ENCODE measurements at places on chromosomes 3 and 15.

DNA sequence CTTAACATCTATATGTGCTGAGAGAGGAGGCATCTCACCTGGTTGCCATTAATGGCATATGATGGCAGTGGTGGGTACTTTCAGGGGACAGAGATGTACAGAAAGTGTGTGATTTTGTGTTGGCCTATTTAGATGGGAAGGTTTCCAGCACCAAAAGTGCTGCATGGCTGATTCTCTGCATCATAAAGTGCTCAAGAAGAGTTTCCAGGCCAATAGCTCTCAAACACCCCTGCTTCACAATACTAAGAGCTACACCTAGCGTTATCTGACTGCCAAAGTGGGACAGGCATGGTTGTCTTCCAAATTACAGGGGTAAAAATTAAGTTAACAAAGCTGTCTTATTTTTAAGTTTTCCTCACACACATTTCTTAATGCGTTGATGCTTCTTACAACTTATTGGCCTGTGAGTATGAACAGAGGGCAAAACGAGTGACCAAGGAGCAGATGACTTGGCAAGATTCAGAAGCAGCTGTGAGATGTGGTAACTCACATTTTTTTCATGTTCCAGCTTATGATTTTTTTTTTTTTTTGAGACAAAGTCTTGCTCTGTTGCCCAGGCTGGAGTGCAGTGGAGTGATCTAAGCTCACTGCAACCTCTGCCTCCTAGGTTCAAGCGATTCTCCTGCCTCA lies 41.4 kb upstream of the VEPH1 start:
- no peak for DNase-seq

DNA sequence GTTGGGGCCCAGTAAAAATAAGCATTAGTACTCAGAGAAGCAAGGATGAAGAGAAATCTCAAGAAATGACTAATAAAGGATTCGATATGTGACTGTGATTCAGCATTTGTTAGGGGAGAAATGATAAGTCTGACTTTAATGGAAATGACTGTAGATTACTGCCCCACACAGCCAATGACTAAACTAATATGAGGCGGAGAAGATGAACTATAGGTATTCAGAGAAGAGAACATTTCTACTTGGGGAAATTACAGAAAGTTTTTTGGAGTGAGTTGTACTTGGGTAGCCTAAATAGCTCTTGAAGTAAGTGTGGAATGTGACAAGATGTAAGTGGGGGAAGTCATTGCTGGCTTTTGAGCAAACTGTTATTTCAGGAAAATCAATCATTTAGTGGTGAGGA lies 380.0 kb downstream of the PDCD6IP start:
- DNase-seq = no peak

DNA sequence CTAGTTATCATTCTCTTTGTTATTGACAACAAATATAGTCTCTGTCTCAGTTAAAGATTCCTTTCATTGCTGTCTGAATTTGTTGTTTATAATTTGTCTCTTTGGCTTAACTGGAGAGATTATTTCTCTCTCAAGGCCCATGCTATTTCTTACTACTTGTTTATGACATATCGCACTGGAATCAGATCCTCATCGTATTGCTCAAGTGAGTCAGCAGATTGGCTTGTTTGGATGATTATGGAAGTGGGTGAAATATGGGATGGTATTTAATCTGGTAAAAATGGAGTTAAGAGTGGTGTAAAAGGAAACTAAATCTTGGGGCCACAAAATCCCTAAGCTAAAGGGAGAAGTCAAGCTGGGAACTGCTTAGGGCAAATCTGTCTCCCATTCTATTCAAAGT lies 613.1 kb downstream of the SI start:
- DNase-seq = no peak

DNA sequence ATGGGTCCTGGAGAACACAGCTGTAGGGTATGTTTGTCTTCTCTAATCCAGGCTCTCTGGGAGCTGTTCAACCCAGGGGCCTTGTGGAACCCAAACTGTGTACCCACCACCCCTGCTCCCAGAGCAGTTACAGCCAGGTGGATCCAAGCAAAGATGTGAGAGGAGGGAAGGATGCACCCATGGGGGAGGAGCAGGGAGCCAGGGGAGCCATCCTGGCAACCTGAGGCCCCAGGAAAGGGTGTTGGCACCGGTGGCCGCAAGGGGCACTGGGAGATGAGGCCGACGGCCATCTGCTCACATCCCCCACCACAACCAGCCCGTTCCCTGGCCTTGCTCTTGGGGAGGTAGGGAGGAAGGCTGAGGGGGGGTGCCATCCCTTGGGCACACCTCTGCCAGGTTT lies 43.2 kb downstream of the CMTM6 start:
- no peak for DNase-seq

GRCh38 chr3:41111011-41111410 lies 88.3 kb upstream of the CTNNB1 start:
- DNase-seq = no peak

DNA sequence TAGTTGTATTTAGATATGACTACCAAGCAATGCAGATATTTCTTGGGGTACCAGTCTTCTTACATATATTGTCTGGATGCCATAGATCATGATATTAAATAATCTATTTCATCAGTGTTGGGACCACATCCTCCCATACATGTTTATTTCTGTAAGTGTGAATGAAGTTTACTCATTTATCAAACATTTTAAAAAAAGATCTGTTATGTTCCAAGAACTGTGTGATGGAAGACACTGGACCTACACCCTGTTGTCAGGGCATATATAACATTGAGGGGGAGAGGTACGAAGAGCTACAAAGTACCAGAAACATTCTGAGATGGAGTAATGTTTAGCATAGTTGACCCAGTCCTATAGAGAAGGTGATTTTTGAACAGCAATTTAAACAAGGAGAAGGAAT lies 26.6 kb downstream of the MBNL1 start:
- no peak for DNase-seq

DNA sequence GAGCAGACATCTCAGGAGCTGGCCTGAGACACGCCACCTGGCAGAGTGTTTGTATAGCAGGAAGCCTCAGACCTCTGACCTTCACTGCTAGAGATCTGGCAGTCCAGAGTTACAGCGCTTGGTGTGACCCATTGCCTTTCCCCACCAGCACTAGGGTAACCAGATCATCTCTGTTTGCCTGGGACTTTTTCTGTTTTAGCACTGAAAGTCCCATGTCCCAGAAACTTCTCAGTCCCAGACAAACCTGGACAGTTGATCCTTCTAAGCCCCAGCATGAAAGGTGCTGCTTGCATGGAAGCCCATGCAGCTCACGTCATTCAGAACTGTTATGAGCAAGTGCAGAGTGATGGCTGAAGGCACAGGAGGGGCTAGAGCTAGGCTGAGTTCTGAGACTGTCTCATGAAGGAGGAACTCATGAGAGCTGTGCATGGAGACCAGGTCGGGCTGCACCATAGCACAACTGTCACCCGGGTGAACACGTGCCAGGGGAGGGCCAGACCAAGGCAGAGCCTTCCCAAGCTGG lies 18.2 kb upstream of the AHSG start:
- no peak for DNase-seq

- DNase-seq = no peak
Measured at GRCh38 chr3:176578316-176578715, 619.0 kb downstream of the TBL1XR1 start.
